ENCODE measurements at places on chromosomes 4 and X.
A peak's percentile ranks its signal among the peaks of the same experiment; 100 is the strongest.

DNA sequence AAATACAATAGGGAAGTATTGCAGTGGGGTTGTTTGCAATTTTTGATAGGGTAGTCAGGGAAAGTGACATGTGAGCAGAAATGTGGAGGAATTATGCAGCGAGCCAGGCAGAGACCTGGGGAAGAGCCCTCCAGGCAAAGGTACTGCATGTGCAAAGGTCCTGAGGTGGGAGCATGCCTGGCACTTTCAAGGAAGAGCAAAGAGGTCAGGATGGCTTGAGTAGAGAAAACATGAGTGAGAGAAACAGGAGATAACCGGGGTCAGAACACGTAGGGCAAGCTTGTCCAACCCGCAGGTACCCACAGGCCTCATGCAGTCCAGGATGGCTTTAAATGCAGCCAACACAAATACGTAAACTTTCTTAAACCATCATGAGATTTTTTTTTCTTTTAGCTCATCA lies 71.0 kb downstream of the COQ2 start:
- DNase-seq = no peak

- DNase-seq = no peak
Measured at GRCh38 chr4:34824515-34824914, 1419.8 kb downstream of the ARAP2 start.

- DNase-seq = no peak
Measured at GRCh38 chrX:119402588-119402987, 3.5 kb downstream of the SLC25A43 start.

DNA sequence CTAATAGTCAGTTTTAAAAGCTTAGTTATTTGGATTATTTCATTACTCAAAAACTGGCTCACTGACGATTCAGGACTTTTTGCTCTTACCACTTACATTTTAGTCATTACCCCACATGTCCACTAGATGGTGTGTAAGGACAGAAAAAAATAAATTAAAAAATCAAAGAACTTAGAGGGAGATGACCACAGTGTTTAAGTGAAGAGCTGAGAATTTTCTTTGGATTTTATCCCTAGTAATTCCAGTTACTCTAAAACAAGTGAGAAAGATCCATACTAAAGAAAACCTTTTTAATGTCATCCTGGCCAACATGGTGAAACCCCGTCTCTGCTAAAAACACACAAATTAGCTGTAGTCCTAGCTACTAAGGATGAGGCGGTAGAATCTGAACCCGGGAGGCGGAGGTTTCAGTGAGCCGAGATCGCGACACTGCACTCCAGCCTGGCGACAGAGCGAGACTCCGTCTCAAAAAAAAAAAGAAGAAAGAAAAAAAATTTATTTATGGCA lies 26.4 kb upstream of the TMPRSS11B start:
- DNase-seq = peak; percentile 57

DNA sequence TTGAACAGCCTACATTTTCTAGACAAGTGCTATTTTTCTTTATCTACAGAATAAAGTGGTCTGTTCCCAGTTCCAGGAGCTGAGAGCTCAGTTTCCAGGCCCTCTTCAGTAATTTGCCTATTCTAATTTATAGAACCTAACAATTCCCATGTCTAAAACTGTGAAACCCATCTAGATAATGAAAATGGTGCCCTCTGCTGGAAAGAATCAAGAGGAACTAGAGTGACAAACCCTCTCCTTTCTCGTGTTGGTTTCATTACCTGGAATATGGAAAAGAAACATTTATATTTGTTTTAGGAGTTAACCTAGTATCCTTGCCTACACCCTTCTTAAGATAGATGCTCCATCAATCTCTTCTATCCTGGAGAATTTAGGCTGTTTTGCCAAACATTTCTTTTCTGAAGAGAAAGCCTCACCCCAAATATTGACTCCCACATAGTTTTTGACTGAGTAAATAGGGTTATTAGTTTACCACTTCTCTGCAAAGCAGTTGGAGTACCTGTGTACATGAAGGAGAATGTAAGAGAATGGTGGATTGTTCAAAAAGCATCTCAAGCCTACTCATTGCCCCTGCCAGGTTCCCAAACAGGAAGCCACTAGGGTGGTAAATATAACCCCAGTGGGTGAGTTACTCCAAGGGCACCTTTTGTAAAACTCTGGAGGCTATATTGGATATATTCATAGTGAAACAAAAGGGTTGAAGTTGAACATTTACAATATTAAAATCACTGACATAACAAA lies 121.6 kb downstream of the RASL11B start:
- DNase-seq = peak; percentile 49

- no peak for DNase-seq
Measured at GRCh38 chr4:56130606-56131155, 181.9 kb downstream of the CEP135 start.

- DNase-seq = no peak
Measured at GRCh38 chr4:55291227-55291640, 54.8 kb upstream of the SRD5A3 start.

- no peak for DNase-seq
Measured at GRCh38 chr4:94673961-94674360, 83.8 kb upstream of the BMPR1B start.

DNA sequence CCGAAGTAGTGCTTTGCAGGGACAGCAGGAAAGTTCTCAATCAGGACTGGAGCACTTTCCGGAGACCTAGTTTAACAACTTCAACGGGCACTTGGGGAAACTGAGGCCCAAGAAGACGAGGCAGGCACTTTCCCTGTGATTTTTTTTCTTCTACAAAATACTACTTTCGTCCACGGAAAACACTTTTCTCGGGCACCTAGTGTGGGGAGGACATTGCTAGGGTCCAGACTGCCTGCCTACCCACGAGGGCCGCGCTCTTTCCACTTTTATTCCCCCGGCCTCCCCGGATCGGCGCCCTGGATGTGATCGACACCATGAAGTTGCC lies 125.4 kb upstream of the CXorf66 start:
- DNase-seq = no peak

- no peak for DNase-seq
Measured at GRCh38 chr4:8587469-8588195, 4.9 kb upstream of the CPZ start.

DNA sequence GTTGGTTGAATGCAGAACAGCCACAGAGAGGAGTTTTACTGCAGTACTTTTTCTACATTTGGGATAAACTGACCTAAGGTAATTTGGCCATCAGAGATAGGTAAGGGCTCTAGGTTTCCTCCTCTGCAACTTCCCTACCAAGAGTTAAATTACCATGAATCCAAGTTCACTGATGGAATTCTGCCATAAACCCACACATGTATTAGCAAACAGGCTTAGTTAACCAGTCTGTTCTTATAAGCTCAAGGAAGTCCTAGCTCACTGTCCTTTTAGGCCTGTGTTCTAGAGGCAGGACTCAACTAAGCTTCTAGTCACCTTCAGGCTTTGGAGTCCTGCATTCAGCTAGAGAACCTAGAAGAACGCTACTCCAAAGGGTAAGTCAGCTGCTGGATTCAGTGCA lies 4.0 kb downstream of the FAM114A1 start:
- no peak for DNase-seq

DNA sequence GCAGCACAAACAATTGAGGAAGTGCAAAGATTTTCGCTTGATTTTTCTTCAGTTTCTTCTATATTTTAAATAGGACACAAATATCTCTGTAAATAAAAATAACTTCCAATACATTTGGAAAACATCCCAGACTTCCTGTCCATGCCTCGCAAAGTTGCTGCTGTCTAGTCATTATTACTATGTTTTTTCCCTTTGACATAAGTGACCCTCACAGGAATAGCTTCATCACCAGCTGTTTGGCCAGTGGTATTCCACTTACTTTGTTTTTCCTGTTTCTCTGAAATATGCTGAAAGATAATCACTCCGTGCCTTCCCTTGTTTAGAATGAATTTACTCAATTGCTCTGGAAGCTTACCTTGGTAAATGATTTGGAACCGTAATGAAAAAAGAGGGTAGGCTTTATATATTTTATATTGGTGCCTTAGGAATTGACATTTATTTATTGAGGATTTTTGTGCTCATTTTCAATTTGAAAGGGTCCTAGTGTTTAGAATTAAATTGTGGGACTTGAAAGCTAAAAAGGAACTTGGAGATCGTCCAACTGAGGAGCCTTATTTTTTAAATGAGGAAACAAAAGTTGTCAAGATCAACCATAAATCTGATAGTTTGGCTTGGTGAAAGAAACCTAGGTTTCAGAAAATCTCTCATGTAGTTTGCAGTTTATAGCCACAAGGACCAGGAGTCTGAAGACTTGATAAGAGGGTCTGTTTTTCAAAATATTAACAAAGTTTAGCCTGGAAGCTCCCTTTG lies 65.6 kb downstream of the CDKL5 start:
- DNase-seq = no peak

DNA sequence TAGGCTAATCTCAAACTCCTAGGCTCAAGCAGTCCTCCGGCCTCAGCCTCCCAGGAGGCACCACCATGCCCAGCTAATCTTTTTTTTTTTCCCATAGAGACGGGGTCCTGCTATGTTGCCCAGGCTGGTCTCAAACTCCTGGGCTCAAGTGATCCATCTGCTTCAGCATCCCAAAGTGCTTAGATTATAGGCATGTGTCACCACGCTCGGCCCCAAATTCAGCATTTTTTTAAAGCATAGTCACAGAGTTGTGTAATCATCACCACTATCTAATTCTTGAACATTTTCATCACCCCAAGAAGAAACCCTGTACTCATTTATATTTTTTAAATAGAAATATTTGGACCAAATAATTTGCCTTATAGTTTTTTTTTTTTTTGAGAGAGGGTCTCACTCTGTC lies 10.3 kb downstream of the CENPI start:
- DNase-seq = no peak

GRCh38 chr4:19944251-19944650 lies 307.5 kb upstream of the SLIT2 start:
- DNase-seq = no peak
